ENCODE measurements at places on chromosomes 1 and 21. TPM values are rescaled to one million over a fixed set of nuclear protein-coding genes. Genes with fewer than 3 reads are reported as not detected.

GRCh38 chr1:108664481-108664880 lies 3.6 kb upstream of the HENMT1 start:
- no peak for DNase-seq

GRCh38 chr1:178241057-178241456 lies 147.2 kb downstream of the RASAL2 start:
- DNase-seq = no peak

DNA sequence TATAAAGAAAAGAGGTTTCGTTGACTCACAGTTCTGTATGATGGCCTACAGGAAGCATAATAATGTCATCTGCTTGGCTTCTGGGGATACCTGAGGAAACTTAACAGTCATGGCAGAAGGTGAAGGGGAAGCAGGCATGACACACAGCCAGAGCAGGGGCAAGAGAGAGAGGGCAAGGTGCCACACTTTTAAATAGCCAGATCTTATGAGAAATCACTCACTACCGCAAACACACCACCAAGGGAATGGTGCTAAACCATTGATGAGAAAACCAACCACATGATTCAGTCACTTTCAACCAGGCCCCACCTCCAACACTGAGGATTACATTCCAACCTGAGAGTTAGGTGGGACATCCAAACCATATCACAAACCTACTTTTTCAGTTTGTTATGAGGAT lies 245.9 kb upstream of the SGIP1 start:
- no peak for DNase-seq

DNA sequence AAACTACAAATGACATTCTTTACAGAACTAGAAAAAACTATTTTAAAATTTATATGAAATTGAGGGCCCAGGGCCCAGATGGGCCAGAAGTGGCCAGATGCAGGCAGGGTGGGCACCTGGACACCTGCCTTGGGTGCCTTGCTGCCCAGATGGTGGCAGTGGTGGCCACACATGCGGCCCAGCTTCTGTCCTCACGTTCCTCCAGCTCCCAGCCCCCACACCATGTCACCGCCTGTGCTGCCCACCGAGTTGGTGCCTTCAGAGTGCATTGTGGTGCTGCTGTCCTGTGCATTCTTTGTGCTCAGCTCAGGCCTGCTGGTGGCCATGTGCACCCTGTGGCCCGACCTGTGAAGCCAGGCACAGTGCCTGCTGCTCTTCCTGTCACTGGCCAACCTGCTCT lies 216.8 kb upstream of the CXADR start:
- DNase-seq = no peak

DNA sequence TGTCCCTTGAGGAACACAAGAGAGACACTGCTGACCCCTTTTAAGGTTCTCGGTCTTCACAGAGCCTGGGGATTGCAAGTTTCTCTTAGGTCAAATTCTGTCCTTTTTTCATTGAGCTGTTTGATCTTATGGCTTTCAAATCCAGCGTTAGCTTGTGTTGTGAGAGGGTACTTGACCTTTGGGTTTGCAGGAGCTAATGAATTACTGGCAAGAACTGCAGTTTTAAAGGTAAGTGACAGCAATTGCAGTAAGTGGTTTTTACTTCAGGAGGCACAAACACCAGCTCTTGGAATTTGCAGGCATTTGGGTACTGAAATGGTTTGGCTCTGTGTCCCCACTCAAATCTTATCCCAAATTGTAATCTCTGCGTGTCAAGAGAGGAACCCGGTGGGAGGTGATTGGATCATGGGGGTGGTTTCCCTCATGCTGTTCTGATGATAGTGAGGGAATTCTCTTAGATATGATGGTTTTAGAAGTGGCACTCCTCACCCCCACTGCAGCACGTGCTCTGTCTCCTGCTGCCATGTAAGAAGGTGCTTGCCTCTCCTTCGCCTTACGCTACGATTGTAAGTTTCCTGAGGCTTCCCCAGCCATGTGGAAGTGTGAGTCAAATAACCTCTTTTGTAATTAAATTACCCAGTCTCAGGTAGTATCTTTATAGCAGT lies 134.5 kb upstream of the LYPLAL1 start:
- DNase-seq = no peak

DNA sequence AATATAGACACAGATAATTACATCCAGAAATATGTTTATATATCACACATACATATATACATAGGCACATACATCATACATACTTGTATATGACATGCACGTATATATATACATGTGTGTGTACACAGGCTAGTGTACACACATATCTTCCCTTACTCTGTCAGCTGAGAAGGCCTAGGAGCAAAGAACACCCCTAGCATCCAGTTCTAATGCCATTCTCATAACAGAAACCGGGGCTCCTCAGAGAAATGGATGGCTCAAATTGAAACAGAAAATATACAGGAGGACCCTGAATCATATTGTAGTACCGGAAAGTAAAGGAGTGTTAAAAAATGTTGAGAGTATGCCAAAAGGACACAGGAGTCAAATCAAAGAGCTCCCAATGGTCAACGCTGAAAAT lies 19.7 kb upstream of the HYI start:
- DNase-seq = no peak

Gene ITGB2
- total RNA-seq = 56.7 TPM

All from sciatic nerve (tissue), 2 donors.